T-helper 17 cell (primary cell): ENCODE measurements at places on chromosomes 1 and 21.

DNA sequence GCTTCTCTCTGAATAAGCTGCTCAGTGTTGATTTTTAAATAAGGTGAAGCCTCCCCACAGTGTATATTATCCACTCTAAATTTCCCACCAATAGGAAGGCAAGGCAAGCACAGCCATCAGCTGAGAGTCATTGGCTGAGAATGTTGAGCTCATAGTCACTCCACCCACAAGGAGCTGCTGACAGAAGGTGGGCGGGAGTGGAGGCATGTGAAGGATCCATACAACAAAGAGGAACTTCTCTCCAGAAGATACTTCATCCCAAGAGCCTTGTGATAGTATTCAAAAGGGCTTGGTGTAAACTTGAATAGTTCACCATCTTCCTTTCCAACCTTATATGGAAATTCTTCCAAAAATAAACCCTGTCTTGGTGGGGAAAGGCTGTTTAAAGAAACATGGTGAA, 42.8 kb downstream of the SAMD13 start:
- no peak for DNase-seq

DNA sequence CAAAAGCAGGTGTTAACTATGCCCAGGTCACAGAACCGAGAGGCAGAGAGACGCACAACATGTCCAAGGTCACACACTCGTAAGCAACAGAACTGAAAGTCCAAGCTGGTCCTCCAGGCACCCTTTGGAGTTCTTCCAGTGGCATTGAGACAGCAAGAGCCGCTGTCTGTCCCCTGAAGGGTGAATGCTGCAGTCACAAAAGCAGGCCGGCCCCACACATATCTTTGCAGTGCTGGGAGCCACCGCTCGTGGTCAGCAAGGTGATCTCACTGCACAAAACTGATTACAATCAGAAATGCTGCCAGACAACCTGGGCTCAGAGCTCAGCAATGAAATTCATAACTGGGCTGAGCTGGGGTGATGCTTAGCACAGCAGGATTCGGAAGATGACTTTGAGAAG, 47.4 kb upstream of the RAB4A start:
- no peak for DNase-seq

DNA sequence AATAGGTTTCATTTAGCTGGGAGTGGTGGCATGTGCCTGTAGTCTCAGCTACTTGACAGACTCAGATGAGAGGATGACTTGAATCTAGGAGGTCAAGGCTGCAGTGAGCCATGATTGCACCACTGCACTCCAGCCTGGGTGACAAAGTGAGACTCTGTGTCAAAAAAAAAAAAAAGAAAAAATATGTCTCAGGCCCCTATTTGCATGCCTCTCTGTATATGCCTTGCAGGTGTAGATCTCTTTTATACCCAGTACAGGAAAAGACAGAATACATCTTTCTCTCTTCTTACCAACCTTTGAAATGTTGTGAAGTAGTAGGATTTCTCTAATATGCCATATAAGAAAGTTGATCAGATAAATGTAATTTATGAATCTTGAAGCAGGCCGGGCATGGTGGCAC, 6.4 kb downstream of the CNR2 start:
- DNase-seq = no peak

GRCh38 chr21:36602735-36603134, 96.2 kb upstream of the SIM2 start:
- DNase-seq = no peak

DNA sequence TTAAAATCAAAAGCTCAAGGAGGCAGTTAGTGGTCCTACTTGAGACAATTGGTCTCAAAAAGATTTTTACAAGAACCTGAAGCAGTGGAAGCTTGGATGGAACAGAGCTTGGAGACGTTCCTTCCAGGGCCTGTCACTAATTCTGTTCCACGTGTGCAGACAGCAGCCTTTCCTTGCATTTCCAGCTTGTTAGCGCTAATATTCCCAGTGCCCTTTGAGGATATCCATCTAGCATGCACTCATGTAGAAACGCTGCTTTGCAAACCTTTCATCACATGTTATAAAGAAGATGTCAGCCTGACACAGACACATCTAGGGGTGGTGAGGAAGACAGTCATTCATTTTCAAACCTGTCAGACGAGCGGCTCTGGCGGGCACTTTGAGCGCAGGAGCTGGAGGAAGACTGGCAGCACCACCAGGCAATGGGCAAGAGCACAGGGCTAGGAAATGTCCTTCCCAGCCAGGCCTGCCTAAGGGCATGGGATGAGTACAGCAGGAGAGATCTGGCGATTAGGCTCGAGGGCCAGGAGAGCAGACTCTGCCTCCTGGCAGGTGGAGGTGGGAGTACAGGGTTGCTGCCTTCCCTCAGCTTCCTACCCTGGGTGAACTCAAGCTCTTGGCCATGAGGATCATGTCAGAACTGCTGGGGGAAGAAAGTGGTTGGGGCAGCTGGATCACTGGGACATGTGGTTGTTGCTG, 55.5 kb downstream of the CASQ2 start:
- no peak for DNase-seq

- no peak for DNase-seq
These were observed 6.6 kb upstream of the CD48 start for GRCh38 chr1:160718210-160718609.

DNA sequence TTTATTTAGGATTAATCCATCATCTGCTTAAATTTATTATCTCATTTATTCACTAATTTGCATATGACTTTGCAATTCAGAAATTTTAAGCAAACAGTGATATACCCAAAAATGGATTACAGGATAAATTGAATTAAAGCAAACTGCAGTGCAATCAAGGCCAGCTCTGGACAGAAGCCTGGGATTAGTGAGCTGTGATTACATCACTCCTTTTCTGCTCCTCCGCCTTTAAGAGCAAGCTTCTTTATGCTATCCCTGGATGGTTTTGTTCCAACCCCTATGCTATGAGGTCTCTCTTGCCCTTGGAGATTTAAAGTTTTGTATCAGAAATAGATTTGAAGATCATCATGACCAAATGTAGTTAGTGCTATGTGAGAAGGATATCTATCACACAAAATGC, 32.6 kb downstream of the GPR52 start:
- DNase-seq = no peak

DNA sequence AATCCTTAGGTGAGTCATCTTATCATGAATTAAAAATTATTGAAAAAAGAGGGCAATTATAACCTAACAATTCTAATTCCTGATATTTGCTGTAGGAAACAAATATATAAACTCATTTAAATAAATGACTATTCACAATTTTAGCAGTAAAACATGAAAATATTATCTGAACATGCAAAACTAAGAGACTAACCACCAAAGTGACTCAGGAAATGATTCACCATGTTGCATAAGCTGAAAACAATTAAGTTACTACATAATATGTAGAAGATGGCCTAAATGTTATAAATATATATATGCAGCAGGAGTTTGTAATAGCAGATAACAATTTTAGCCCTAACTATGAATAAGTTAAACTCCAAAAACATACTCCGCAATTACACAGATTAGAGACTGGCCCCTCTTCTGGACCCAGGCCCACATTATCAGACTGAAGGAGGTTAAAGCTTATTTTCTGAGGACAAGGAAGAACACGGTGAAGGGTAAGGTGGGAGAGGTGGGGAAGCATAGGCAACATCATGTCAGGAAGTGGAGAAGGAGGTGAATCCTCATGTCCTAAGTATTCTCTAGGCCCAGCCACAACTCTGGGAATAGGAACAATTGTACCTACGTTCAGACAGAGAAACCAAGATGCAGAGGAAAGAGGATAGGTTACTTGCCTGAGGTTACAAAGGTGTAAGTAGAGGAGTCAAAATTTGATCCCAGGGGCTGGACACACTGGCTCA, 15.6 kb upstream of the AIM2 start:
- no peak for DNase-seq

DNA sequence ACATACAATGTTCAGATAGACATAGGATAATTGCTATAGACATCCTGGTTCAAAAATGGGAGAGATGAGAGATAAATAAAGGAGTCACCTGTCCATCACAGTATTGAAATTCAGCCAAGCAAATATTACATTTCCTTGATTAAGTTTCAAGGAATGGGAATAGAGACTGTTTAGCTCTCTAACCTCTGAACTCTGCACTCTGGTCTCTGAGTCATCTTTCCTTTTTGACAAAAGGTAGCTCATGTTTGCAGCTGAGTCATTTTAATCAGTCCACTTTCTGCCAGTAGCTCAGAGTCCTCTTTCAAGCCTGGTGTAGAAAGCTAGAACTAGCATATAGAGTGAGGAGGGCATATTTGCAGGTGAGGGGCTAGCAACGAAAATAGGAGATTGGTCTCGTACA, 51.4 kb upstream of the GJA8 start:
- no peak for DNase-seq

DNA sequence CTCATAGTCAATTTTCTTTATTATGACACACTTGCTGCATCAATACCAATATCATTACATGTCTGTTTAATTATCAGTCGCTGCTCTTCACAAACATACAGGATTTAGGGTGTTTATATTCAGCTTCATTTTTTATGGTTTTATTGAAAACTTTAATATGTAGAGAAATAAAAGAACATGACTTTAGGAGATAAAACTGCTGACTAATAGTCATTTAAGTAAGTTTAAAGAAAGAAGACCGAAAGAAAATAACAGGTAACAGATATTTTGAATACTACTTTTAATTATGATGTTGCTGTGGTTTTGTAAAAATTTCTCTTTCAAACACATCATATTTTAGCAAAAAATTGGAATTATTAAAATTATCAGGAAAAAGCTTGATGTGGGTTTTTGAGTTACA, 685.1 kb upstream of the BRINP3 start:
- DNase-seq = no peak

GRCh38 chr1:153380711-153381110, 5.3 kb upstream of the S100A12 start:
- DNase-seq = no peak

DNA sequence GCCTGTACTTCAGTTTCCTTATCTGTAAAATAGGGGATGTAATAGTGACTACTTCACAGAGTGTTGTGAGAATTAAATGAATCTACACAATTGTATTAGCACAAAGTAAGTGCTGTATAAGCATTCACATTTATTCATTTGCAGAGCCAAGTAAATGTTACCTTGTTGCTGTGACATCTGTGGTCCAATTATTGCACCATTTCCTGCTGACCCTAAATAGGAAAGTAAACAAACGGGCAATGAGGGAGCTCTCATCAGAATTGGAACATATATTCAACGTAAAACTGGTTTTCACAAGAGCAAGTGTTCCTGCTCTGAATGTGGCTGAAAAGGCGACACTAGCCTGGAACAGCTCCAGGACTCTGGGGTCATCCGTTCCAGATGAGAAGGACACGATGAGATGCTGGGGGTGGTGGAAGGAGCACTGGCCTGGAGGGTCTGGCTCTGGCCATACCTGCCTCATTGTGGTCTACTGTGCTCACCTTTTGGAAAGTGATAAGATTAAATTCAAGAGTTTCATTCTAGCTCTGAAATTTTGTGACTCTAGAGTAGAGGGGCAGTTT, 34.5 kb downstream of the PROX1 start:
- DNase-seq = no peak

- DNase-seq = no peak
These were observed 10.5 kb downstream of the OTUD3 start for GRCh38 chr1:19892628-19893168.

DNA sequence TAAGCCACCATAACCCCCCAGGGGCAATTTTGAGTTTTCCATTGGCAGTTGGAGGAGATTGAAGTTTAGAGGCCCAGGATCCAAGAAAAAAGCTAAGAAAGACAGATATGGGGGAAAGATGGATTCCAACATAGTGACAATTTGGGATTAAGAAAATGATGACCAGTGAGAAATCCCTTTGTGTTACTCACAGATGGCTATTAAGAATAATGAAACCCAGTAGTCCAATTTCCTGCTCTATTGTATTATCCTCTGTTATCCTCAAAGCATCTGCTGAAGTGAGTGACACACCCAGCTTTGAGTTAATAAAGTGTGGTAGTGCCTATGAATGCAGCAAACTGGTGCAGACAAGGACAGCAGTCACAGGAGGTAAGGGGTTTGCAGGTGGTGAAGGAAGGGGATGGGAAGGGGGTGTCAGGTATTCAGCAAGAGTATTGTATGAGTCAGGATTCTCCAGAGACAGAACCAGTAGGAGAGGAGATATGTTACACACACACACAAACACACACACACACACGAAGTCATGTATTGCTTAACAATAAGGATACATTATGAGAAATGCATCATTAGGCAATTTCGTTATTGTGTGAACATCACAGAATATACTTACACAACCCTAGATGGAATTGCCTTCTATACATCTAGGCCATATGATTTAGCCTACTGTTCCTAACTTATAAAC, 112.4 kb upstream of the VANGL1 start:
- DNase-seq = no peak

DNA sequence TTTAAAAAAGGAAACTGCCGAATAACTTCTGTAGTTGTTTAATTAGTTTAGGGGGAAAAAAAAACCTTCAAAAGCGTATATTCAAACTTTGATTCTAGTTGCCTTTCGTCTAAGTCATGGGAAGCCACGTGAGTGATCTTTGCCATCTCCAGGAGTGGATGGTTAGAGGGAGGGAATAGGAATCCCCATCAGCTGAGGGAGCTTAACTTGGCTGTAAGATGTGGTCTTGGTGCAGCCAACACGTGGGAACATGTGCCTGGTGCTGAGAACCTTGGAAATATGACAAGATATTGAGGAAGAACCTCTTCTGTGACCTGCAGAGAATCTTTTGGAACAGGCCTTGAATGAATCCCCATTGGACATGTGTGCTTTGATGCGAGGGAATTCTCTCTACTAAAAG, 1.7 kb downstream of the BACE2 start:
- no peak for DNase-seq

GRCh38 chr21:17359781-17360180, 153.1 kb upstream of the CXADR start:
- DNase-seq = no peak
